Hematopoietic multipotent progenitor cell treated with erythropoietin and hydrocortisone succinate and interleukin-3 and kit ligand, for 15 days (in vitro differentiated cells): ENCODE measurements at places on chromosomes 12 and 14.

DNA sequence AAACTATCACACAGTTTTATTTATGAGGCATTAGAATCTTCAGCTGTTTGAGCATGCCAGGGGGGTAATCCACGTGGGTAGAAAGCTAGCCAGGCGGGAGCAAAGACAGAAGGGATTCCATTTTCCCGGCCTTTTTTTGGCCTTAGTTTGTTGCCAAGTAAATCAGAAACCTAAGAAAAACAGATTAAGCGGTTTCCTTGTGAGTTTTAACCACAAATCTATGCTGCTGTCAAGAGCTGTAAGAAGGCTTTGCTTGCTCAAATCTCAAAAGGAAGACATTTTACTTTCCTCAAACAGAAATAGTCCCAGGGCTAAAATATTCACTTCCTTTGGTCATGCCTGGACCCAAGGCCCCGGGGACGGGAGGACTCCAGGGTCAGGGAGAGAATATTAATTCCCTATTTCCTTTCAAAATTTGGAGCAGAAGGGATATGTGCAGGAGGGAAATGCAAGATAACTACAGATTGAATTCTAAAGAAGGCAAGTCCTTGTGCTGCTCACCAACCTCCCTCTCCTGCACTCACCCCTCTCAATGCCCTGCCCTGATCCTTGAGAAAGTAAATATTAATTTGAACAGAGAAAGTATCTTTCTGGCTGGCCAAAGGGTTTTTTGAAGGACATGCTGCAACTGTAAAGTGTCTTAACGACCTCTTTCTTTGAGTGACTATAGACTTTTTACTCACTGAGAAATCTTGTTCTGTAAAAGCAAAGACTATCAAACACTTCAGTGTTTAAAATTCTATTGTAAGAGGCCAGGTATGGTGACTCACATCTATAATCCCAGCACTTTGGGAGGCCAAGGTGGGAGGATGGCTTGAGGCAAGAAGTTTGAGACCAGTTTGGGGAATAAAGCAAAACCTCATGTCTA, 75.7 kb downstream of the HSD17B6 start:
- no peak for DNase-seq

GRCh38 chr12:101051151-101051550, 158.9 kb downstream of the SLC5A8 start:
- DNase-seq: no peak

GRCh38 chr12:116215023-116215422, 62.5 kb downstream of the MED13L start:
- DNase-seq: no peak

DNA sequence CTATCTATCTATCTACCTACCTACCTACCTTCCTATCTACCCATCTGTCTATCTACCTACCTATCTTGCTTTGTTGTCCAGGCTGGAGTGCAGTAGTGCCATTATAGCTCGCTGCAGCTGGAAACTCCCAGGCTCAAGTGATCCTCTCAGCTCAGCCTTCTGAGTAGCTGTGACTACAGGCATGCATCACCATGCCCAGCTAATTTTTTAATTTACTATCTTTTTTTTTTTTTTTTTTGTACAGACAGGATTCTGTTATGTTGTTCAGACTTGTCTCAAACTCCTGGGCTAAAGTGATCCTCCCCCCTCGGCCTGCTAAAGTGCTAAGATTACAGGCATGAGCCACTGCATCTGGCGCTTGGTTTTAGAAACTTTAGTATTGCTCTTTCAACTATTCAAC, 762.4 kb downstream of the SLC6A15 start:
- no peak for DNase-seq

DNA sequence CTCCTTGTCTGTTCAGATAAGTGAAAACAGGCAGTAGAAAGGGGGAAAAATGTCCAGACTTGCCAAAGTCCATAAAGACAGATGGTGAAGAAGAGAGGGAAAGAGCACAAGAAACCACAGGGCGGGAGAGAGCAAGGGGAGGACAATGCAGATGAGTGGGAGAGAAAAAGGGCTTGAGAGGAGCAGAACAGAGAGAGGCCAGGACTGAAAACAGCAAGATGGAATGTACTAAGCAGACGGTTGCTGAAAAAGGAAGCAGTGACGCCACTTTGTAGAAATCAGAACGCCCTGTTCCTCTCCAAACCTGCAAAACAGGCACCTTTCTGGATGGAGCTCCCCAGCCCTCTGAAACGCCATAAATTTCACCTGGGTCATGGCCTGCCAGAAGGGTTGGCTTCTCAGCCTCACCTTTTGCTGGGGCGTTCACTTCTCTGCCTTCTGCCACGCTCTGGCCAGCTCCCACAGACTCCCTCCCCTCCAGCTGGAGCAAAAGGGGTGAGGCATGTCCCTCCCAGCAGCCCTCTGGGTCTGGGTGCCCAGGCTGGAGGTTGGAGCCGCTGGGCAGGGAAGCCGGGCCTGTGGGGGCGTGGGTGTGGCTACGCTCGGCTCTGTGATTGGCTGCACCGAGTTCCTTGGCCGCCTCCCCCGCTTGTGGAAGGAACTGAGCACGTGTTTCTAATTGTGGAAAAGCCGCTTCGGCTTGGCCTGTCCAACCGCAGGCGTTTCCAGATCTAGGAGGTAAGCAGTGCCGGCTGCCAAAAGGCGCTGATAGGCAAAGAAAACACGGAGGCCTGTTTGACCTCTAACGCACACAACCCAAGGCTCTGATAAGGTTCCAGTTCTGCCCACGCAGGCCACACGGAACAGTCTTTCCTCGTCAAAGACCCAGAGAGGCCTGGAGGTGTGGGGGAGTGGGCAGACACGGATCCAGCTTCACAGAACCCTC, 29.3 kb downstream of the SLC7A8 start:
- DNase-seq: peak; percentile 8

DNA sequence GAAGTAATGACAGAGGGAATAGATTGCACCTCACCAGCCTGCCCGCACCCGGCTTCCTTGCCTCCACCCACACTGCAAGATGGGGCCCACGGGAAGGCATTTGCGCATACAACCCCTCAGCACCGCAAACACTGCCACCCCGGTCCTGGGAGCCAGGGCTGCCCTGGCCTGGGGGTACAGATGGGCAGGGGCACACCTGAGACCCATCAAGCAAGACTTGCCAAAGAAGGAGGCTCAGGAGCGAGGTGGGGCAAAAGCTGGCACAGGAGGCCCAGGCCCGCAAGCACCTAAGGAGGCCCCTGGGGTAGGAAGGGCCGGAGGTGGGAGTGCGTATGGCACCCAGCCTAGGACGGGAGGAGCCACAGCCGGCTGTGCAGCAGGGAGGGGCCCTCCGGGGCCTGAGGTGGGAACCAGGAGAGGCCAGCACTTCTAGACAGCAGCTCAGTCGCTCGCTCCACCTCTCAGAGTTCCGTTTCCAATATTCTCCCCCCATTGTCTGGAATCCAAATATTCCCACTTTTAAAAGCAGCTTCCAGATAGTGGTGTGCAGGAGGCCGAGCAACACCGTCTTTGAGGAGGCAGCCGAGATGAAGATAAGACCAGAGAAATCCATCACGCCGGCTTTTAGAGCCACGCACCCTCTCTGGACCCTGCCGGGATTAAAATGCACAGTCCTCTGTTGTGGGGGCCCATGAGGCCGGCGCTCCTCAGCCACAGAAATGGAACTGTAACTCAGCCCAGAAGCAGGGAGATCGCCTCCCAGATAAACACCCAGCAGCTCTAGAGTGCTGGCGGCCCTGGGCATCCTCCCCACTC, 12.2 kb upstream of the C14orf180 start:
- no peak for DNase-seq

GRCh38 chr14:68651652-68652432, 141.0 kb downstream of the ZFP36L1 start:
- DNase-seq: no peak

DNA sequence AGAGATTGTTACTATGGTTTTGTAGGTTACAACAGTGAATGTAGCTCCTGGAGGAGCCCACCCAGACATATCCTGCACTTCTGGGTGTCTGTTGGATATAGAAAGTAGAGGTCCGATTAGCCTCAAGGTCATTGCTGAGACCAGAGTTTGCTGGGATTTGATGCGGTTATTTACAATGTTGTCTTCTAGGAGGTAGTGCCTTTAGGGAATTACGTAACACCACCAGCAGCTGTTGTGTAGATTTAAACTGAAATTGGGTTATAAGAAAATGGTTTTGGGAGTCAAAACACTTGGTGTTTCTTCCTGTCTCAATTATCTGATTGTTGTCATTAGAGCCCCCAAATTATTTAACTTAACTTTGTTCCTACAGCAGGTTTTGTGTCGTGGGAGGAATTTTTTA, 225.3 kb upstream of the PELI2 start:
- no peak for DNase-seq

DNA sequence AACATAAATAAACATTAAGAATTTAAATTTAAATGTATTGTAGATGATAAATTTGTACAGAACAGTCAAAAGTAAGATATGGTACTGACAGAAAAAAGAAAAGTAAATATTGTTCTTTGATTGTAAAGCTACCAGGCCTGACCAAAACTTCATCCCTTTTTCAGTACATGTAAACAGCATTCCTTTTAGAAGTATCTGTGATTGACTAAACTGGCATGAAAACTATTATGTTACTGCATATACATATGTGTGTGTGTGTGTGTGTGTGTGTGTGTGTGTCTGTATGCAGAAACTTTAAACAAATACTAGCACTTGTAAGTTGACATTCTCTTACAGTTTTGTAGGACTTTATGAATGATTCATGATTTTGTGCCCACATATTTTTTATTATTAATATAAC, 270.9 kb downstream of the C12orf50 start:
- DNase-seq: no peak

DNA sequence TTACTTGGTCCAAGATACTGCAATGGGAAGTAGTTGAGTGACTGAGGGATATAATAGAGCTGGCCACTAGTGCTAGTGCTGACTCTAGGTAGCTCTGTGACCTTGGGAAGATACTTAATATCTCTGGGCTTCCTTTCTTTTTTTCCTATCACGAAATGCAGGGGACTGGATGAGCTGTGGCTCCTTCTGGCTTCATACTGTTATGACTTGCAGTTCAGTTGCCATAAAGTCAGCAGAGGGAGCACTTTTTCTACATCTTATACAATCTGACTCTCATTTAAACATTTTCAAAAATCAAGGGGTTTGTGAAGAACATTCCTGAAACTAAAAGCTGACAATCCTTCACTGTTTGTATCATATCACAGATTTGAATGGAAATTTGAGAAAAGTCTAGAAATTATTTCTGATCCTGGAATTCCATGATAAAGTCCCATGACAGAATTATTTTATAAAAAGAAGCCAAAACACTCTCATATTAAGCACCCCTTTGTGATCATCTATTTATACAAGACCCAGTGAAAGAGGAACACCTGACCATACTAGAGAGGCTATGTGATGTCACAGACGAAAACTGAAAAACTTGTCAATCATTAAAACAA, 5.3 kb downstream of the BHLHE41 start:
- DNase-seq: no peak

DNA sequence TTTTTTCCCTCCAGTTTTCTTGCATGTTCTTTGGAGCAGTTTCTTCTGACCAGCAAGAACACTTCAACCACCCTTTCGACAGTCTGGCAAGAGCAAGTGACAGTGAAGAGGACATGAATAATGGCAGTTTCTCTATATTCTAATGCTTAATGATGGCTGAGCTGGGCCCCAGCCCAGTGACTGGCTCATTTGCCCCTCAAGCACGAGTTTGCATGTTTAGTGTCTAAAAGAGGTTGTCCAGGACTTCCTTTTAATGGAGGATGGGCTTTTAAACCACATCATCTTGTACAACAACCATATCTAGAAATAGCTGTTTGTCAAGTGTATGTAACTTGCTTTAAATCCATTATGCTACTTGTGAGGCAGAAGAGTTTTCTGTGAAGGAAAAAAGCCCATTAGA, 28.4 kb downstream of the RAD9B start:
- DNase-seq: no peak

DNA sequence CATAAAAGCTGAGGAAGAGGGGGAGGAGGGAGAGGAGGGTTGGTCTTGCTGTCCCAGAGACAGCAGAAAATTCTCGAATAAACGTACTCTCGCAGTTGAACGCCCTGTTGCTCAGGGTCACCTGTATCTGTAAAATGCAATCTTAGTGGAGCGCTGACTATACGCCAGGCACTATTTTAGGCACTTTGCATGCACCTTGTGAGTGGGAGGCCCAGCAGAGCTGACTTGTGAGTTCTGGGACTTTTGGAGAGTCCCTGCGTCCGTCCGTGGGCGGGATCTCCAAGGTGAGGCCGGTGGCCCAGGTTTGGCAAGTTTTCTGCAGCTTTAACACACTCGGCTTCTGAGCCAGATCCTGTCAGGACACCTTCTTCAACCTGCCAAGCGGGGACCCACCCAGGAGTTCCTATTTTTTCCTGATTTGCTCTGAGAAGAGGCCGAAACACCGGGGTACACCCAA, 32.5 kb upstream of the PLEKHG6 start:
- no peak for DNase-seq

DNA sequence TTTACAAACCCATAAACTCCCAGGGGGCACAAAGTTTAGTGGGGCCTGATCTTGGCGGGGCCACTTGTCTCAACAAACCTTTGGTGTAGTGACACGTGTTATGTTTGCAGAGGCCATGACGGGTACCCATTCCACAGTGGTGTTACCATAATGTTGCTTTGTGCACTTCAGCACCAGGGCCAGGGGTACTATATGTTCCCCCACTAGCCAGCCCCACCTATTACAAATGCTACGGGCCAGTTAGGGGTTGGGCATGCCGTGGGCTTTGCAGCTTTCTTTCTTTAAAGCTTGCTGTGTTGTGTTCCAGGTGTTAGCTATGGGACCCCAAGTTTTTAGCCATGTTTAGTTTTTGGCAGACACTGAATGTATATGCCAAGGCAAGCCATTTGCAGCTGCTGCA, 30.8 kb upstream of the G2E3 start:
- no peak for DNase-seq

DNA sequence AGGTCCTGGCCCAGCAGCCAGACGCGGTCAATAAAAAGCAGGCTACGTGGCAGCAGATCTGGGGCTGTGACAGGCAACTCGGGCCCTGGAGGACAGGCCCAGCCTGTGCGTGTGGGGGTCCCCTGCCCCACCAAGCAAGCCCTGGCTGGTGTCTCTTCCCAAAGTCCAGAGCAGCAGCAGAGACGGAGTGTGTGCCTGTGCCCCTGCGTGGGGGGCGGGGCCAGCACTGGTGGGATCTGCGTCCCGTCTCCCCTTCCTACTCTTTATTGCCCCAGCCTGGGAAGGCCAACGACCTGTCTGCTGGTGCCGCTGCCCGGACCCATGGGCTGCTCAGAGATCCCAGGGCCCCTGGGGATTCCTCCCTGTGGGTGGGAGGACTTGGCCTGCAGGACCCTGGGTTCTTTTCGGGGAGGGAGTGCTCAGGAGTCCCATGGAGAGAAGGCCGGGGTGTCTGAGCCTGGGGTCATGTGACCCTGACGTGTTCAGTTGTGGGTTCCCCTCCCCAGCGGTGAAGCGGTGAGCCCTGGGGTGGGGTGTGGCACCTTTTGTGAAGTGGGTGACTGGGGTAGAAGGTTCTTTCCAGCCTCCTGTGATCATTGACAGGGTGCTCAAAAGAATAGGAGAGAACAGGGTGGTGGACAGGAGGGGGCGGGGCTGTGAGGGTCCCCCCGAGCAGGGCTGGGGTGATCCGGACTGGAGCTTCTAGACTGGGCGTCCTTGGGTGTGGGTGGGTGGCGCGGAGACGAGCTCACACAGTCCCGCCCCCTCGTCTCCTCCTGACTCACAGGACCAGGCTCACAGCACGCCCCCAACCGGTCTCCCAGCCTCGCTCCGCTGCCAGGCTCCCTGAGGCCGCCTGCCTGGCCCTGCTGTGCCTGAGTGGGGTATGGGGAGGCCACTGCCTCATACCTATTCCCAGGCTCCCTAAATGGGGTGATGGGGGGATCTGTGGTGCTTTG, 22.4 kb downstream of the ASPG start:
- no peak for DNase-seq

GRCh38 chr14:104119488-104120251, 18.7 kb upstream of the KIF26A start:
- DNase-seq: no peak

GRCh38 chr14:79764323-79764722, 447.0 kb downstream of the DIO2 start:
- DNase-seq: no peak
